ENCODE measurements at places on chromosomes 13 and 19.

DNA sequence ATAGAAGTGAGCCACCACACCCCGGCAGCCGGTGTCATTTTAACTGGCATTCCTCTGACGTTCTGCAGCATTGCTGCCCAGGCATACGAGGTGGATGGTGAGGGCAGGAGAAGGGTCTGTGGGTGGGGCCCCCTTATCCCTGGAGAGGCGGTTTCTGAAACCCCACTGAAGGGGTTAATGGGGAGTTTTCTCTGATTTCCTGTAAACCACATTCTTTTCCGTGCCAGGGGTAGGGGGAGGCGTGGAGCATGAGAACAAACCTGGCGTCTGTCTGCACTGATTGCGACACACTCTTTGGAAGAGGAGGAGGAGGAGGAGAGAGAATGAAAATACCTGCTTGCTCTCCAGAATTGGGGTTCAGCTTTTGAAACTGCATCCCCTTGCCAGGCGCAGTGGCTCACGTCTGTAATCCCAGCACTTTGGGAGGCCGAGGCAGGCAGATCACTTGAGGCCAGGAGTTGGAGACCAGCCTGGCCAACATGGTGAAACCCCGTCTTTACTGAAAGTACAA lies 2.7 kb upstream of the C3 start:
- no peak for DNase-seq

DNA sequence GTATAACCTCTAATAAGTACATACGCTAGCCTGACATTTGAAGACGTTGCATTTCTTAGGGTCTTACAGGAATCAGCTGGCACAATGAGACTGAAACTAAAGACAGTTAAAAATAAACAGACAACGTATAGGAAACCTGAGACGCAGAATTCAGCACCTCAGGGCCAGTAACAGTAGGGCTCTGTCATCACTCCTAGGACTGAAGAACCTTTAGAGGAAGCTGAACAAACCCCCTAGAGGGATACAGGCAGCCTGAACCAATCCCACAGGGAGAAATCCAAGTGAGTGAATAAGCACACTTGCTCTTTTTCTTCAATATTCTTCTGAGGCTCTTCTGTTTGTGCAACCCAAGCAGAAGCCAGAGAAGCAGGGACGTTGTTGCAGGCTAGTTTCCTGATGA lies 53.9 kb upstream of the KLHL1 start:
- no peak for DNase-seq

DNA sequence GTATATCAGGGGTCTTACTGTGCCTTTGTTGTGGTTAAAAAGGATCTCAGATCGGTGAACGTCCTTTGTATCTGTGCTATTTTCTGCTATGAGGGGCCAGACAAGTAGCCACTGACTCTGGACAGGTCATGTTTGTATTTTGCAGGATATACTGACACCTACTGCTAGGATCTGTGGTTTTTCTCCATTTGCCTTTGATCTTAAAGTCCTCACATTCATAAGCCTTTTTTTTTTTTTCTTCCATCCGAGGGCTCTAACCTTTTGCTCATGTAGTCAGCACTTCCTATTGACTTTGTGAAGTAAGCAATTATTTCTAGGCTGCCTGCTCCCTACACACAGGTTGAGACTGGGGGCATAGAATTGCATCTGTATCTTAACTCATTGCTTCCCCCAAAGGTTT lies 106.2 kb downstream of the SLITRK5 start:
- DNase-seq = no peak

GRCh38 chr13:83829810-83830209 lies 52.5 kb downstream of the SLITRK1 start:
- no peak for DNase-seq

DNA sequence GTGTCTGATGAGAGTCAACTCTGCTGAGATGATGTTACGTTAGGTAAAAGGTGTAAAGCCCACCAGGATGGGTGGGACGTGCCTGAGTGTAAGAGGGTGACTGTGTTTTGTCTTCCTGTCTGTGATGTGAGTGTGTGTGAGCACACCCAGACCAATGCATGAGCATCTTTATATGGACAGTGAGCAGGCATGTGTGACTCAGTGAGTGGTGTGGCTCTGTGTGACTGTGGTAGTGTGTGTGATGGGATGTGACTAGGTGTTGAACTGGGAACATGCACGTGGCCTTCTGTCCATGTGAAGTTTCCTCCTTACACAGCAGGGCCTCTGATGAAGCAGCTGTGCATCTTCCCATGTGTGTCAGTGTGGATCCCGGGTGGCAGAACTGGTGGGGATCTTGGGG lies 17.8 kb upstream of the LGALS16 start:
- DNase-seq = no peak

DNA sequence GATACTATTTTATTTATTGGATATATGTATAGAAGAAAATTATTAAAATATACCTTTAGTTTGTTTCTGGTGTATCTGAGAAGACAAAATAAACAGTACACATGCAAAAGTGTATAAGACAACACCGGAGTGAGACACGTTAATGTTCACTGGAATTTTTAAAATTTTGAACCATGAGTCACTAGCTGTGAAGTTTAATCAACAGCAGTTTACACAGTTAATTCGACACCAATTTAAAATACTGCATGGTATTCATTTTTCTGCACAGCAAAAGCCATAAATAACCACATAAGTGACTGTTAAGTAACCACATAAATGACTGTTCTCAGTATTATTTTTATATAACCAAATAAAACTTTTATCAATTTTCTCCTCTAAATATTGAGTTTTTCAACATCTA lies 418.7 kb upstream of the NBEA start:
- DNase-seq = no peak

- DNase-seq = no peak
Observed at GRCh38 chr13:48977973-48978372, 2.3 kb downstream of the FNDC3A start.

DNA sequence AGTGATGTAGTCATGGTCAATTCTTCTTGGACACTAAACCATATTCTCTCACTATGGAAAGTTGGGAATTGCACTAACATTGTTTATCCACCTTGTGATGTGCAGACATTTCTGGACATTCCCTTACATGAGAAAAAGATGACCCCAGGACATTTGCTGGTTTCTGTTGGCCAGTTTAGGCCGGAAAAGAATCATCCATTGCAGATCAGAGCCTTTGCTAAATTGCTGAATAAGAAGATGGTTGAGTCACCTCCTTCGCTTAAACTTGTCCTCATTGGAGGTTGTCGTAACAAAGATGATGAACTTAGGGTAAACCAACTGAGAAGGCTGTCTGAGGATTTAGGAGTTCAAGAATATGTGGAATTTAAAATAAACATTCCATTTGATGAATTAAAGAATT lies at the start of gene UTP14C:
TSS of gene UTP14C (plus strand) at position 211 of the 400 bp plus-strand sequence. CDS start 4,114 bp downstream, outside the sequence.
- DNase-seq = no peak

DNA sequence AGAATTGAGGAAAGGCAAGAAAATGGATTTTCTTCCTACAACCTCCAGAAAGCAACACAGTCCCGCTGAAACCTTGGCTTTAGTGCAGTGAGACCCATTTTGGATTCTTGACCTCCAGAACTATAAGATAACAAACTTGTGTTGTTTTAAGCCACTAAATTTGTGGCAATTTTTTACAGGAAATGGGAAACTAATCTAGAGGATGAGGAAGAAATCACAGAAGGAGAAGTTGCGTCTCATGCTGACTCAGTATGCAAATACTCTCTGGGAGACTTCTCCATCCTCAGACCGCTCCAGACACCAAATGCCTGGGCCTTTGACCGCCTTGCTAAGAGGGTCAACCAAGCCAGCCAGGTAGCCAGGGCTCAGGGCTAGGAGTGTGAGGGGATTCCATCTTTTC lies 13.1 kb upstream of the CEACAM16 start:
- no peak for DNase-seq

DNA sequence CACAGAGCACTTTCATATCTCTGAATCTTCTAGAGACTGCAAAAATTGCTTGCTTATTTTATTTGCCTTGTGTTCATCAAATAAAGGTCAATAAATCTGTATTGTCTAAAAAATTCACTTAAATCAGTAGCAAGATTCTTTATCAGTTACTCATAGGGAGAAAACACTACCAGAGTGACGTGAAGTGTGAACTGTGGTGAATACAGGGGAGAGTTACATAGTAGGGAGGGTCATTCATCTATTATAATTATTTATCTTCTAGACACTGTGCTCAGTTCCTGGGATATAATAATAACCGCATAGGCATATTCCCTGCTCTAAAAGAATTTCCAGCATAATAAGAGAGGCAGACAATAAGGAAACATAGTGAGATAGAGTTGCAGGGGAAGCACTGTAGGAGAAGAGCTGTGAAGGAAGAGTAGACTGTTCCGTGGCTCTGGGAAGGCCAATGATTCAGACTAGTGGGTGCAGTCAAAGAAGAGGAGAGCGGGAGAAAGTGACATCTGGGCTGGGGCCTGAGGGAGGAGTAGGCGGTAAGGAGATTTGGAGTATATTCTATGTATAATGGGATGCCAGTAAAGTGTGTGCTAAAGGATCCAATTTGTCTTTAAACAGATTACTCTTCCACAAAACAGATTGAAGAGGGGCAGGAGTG lies 84.0 kb upstream of the TDRD3 start:
- no peak for DNase-seq

- DNase-seq = no peak
Observed at GRCh38 chr13:33612641-33613638, 205.0 kb upstream of the RFC3 start.

- no peak for DNase-seq
Observed at GRCh38 chr13:95296326-95296925, 4.8 kb downstream of the ABCC4 start.

DNA sequence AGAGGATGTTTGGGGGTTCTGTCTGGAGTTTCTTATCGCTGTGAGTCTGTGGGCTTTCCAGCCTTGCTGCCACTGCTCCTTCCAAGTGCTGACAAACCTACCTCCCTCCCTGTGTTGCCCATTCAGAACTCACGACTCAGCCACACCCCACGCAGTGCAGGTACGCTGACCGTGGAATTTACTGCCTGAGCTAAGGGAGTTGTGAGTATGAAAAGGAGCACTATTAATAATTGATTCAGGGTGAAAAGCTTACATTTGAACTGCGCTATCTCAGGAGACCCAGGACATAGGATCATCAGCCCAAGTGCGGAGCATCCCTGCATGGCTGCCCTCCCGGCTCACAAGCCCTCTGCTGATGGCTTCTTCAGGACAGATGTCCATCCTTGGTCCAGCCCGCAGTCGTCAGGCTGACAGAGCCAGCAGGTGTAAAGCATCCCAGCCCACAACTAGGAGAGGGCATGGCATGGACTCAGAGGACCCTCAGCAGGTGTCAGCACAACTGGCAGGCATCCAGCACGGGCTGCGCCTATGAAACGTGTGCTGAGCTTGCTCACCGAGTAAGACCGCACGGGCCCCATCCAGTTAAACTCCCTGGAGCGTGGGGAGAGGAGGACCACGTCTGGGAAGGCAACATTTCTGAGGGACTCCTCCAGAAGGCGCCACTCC lies 244.0 kb downstream of the COL4A1 start:
- no peak for DNase-seq

- DNase-seq = no peak
Observed at GRCh38 chr13:89708013-89708412, 1639.5 kb upstream of the MIR17HG start.

GRCh38 chr19:29843180-29844051 lies 31.6 kb downstream of the CCNE1 start:
- no peak for DNase-seq

GRCh38 chr13:49540552-49540951 lies 44.8 kb downstream of the PHF11 start:
- no peak for DNase-seq

- DNase-seq = no peak
Observed at GRCh38 chr13:40984668-40985366, 34.3 kb downstream of the ELF1 start.

GRCh38 chr19:33024398-33024797 lies 40.3 kb downstream of the RHPN2 start:
- DNase-seq = no peak

GRCh38 chr19:51148580-51148979 lies 6.5 kb downstream of the SIGLEC7 start:
- no peak for DNase-seq

DNA sequence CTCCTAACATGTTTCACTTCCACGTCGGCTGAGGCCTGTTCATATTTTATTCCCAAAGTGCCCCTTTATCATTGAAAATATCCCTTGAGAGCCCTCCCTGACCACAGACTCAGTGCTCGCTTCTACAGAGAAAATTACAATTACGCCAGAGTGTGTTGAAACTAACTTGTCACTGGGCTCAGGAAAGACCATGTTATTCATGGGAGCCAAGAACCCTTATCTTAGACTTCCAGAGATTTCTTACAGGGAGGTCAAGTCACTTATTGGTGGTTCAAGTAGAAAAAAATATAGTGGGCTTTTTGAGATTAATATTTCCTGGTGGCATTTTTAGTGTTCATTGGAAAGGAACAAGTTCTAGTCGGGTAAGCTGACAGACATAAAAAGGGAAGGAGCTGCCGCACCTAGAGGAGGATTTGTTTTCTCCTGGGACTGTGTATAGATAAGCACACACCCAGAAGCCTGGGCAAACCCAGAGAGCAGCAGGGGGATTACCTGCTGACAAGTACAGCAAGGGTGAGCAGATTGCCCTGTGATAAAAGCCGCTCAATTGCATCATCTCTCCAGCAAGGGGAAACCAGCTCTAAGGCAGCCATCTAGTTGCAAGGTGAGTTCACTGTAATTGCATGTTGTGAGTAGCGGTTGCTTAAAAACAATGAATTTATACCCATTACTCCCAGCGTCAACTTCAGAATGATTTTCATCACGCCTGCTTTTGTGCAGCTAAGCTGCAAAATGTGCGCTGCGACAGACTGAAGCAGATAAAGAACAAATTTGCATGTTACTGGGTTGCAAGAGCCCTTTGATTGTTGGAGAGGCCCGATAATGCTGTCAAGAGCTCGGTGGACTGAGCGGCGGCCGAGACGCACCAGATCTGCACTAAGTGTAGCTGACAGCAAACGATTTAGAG lies 46.2 kb downstream of the DCT start:
- no peak for DNase-seq

DNA sequence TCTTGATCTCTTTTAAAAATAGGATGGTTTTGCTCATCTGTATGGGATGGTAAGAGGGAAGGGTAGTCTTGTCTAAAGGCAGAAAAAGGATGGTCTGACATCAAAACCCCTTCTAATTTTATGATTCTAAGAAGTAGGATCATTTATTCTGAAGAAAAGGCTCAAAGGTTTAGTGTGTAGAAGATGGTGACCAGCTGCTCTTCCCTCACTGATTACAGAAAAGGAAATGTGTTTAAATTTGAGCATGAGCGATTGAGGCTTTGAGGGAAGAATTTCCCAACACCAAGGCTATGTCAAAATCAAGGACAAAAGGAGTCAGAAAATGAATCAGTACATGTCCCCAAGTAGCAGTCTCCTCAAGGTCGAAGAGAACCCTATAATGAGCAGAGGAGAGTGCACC lies 909.8 kb downstream of the EFNB2 start:
- DNase-seq = no peak

All from cortex of kidney (tissue), 1 donor.